ENCODE measurements at places on chromosomes 13 and 19.

- no peak for DNase-seq
These were observed 5.9 kb downstream of the PKN1 start for GRCh38 chr19:14439014-14439413.

DNA sequence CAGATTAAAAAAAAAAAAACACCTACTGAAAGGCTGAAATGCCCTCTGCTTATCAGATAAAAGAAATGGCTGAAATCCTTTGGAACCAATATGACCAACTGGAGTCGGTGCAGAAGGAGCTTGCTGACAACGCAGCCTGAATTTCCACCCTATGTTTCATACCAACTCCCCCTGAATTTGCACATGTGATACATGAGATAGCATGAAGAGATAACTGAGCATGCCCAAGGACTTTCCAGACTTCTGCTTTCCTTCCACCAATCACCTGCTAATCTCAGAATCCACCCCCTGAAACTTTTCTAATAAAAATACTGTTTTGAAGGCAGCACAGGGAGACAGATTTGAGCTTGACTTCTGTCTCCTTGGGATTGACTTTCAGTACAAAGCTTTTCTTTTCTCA, 32.2 kb upstream of the WDFY2 start:
- no peak for DNase-seq

DNA sequence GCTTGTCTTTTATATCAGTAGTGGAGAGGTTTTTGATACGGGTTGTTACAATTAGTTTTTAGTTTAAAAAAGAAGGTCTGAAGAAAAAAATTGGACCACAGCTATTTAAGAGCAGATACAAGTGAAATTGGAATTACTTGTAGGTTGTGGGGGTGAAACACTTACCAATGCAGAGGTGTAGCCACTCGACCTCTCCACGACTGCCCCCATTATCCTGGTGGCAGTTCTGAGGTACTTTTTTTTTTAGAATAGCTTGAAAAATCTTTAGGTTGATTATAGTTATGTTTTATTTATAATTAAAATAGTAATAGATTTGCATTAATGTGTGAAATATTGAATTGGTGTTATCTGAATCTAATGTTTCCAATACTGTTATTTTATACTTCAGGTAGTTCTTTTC, 60.7 kb downstream of the PAN3 start:
- DNase-seq: no peak

DNA sequence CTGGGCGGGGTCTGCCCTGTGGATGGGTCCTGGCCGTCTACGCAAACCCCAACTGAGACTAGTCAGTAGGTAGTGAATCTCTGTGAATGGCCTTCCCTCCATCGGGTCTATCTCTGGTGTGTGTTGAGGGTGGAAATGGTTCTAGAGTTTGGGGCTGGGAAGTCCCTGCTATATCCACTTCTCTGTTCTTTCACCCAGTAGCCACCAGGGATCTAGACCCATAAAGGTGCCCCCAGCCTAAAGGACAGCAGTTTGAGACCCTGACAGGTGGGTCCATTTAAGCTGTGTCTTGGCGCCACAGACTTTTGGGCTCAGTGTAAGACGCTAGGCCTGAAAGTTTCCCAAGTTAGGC, 57.7 kb downstream of the ZNF568 start:
- DNase-seq: no peak

DNA sequence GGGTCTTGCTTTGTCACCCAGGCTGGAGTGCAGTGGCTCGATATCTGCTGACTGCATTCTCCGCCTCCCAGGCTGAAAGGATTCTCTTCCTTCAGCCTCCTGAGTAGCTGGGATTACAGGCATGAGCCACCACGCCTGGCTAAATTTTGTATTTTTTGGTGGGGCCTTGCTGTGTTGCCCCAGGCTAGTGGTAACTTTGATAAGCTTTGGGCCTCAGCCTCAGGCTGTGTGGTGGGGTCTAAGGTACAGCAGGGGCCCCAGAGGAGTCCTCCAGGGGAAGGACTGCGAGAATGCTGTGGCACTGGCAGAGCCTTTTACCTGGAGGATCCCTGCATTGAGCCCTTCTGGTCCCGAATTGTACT, 7.2 kb downstream of the DOT1L start:
- no peak for DNase-seq

DNA sequence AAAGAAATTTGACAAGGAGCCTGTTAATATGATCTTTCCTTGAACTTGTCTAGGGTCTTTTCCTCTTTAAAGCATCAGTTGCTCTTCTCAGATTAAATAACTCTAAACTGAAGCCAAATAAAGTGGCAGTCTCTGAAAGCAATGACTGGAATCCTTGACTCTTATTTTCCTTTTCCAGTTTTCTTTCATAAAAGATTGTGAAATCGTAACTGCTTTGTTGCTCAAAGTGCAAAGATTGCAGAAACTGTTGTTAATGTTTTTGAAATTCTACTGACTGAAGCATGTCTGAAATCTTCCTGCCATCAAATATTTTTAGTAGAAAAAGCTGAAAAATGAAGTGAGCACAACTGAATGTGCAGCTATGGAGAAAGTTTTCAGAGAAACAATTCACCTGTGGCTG, 1.9 kb downstream of the NHLRC3 start:
- no peak for DNase-seq

DNA sequence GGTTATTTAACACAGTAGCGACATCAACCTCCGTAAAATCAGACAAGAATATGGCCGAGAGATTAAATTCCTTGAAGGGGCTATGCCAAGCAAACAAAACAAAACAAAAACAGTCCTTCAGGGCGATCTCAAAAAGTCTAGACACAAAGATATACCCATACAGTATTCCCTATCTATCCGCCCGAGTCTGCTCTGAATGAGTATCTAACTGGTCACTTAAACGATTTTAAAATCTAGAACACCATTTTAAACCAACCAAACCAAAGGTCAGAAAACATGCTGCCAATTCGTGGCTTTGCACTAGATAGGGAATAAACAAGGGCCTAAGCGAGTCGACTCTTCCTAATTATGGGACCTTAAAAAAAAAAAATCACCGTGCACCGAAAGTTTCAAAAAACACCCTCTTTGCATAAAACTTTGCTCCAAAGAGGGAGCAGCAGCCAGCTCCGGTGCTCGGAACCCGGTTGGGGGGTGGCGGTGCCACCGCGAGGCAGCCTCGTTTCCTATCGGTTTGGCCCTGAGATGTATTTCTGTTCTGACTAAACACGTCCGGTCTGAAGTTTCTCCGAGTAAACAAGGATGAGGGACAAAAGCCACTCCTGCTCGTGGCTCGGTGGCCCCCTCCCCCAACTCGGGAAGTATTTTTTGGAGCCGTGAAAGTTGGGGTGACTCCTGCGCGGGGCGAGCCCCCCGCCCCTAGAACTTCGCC, 1.8 kb downstream of the HMGB1 start:
- DNase-seq: peak; percentile 78

DNA sequence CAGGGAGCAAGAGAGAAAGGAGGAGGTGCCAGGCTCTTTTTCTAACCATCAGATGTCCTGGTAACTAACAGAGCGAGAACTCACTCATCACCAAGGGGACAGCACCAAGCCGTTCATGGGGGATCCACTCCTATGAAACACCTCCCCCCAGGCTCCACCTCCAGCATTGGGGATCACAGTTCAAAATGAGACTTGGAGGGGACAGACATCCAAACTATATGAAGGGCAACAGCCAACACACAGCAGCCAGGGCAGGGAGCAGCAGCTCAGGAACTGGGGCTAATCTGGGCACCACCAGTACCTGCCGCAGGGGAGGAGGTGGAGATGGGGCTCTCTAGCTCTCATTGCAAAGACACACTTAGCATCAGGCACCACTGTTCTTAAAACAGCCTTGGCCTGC, 34.3 kb upstream of the VSTM2B start:
- no peak for DNase-seq

DNA sequence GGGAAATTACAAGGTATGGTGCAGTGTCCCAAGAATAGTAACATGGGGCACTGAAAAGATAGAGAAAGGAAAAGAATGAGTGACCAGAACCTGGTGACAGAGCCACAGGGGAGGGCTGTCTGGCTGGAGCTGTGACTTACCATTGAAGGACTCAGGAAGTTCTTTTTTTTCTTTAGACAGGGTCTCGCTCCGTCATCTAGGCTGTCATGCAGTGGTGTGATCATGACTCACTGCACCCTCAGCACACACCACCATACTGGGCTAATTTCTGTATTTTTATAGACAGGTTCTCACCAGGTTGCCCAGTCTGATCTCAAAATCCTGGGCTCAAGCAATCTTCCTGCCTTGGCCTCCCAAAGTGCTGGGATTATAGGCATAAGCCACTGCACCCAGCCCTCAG, 8.8 kb upstream of the CPB2 start:
- DNase-seq: no peak

GRCh38 chr13:51097353-51098043, 13.6 kb downstream of the C13orf42 start:
- no peak for DNase-seq

- no peak for DNase-seq
These were observed 21.2 kb upstream of the PCDH8 start for GRCh38 chr13:52869621-52870020.

GRCh38 chr13:99467764-99468163, 33.5 kb upstream of the TM9SF2 start:
- no peak for DNase-seq

DNA sequence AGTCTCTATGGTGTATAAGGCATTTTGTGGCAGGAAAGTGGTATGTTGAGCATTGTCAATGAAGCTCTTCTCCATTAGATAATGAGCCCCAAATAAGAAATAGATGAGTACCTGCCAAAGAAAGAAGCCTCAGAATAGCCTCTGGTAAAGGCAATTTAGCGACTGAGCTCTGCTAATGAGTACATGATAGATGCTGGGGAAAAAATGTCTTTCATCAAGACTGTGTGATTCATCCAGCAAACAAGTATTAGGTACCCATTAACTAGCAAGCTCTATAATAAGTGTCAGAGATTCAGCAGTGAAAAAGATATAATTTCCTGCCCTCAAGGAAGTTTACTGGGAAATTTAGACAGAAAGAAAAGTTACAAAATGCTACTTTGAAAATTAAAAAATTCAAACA, 294.6 kb downstream of the ITGBL1 start:
- no peak for DNase-seq

GRCh38 chr13:80083853-80084676, 256.9 kb downstream of the SPRY2 start:
- no peak for DNase-seq

- no peak for DNase-seq
These were observed 58.8 kb upstream of the C1QTNF9B start for GRCh38 chr13:23956106-23956505.
